ENCODE measurements at places on chromosomes 7 and 10.

DNA sequence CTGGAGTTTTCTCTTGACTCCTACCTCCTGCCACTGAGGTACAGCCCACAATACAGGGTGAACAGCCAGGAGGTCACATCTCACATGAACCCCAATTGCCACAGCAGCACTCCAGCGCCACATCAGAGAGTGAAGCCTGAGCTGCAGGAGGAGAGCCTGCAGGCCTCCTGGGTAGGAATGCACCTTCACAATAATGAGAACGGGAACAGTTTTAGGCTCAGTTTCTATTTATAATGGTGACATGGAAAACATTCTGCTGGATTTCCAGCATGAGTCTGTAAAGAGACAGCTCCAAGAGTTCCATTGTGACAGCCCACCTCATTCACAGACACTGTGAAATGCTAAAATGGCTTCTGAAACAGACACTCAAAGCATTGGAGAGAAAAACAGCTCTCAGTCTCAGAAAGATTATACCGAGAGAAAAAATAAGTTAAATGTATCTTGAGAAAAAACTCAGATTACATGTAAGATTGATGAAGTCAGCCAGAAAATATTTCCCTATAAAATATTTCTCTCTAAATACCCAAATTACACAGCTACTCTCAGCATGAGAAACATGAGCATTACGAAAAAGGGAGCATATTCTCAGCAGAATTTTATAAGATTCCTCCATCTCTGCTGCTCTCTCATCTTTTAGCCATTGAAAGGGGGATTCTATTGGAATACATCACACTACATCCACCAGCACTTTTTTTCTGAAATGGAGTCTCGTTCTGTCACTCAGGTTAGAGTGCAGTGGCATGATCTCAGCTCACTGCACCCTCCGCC, 11.3 kb downstream of the ZNF680 start:
- DNase-seq = no peak

DNA sequence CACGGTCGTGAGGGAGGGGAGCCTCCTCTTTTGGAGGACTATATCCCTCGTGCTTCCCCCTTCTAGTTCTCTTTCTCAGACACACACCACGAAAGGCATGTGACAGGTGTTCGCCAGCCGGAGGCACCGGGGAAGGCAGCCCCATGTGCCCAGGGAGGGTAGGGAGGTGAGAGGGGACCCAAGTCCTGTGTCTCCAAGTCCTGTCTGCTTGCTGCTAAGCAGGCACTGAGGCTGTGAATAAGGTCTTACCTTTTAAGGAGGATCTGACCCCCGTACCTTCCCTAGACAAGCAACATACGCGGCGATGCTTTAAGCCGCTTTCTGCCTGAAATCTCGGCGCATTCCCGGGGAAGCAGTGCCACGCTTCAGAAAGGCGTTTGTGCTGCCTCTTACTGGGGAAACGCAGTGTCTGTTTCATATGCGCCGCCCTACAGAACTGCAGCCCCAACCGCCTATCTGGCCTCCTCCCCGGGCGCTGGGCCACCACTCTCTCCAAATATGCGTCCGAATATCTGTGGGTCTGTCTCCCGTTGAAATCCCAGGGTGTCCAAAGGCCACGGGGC, 770 bp downstream of the PLXNA4 start:
- DNase-seq = no peak

- no peak for DNase-seq
Observed at GRCh38 chr10:32846974-32847373, 111.1 kb downstream of the ITGB1 start.

- DNase-seq = no peak
Observed at GRCh38 chr10:53069013-53069412, 296.4 kb upstream of the MBL2 start.

GRCh38 chr10:34154383-34154900, 660.7 kb downstream of the PARD3 start:
- DNase-seq = no peak

DNA sequence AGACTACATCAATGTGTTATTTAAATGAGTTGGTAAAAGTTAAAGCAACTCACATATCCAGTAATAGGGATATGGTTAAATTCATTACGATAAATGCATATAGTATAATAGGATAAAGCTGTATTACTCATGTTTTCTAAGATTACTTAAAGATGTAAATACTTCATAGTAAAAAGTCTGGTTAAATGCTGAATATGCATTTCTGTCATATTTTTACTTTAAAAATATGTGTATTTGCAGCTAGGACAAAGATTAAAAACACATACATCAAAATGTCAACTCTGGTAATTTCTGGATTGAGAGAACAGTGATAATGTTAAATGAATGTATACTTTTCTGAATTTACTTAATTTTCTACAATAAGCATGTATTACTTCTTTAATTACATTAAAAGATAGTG, 15.1 kb downstream of the PPP1R9A start:
- DNase-seq = no peak

DNA sequence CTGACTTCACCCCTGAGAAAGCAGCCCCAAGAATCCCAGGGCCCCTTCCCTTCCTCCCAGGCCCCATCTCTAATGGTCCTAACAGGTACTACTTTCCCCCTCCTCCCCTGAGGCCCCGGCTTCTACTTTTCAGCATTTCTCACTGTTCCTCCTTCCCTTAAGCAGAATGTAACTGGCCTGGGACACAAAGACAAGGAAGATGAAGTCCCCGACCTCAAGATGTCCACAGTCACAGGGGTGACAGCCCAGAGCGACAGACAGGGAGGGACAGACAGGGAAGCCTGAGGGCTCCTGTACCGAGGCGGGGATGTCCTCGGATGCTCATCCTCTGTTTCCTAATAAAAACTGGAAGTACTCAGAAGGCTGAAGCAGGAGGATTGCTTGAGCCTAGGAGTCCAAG, 11.6 kb downstream of the AOC1 start:
- DNase-seq = no peak

DNA sequence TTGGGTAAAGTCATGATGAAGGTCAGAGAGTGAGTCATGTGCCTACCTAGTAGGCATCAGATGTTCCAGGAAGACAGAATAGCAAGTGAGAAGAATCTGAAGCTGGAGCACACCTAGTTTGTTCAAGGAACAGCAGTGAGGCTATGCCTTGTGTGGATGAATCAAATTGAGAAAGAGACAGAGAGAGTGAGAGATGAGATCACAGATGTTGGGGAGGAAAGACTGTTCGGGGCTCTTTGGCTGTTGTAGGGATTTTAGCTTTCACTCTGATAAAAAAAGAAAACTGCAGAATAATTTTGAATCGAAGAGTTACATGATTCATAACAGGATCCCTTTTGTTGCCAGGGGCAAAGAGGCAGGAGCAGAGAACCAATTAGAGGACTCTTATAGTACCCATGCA, 6.3 kb downstream of the LIPF start:
- DNase-seq = no peak

GRCh38 chr7:134891262-134891695, 95.0 kb upstream of the AGBL3 start:
- no peak for DNase-seq

DNA sequence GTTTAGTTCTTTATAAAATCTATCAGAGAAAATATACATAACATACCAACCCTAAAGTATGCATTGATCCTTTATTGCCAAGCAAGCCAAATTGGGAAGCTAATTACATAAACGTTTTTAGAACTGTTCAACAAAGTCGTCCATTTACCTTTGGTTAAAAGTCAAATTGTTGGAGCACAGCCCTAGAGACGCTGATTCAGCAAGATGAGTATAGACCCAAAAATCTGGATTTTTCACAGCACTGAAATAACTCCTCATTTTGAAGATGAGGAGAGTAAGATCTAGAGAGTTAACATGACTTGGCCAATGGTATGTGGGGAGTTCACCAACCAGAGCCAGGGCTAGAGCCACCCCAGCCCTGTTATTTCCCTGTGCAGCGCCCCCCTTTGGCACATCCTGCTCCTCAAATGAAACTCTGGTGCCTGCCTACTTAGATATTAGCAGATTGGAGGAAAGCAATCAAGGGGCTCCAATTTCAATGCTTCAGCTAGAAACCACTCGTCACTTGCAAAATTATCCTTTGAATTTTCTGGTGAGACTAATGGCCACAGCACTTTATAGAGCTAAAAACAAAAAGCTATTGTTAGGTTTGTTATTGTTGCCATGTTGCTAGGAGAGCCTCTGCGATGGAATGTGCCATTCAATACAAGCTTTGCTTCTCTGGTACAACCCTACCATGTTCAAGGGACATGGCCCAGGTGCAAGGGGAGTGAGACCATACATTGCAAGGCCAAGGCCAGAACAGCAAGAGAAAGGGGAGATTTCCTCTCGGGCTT, 132.6 kb upstream of the ZEB1 start:
- DNase-seq = no peak

- no peak for DNase-seq
Observed at GRCh38 chr7:142431491-142431890, 173.6 kb upstream of the PRSS58 start.

DNA sequence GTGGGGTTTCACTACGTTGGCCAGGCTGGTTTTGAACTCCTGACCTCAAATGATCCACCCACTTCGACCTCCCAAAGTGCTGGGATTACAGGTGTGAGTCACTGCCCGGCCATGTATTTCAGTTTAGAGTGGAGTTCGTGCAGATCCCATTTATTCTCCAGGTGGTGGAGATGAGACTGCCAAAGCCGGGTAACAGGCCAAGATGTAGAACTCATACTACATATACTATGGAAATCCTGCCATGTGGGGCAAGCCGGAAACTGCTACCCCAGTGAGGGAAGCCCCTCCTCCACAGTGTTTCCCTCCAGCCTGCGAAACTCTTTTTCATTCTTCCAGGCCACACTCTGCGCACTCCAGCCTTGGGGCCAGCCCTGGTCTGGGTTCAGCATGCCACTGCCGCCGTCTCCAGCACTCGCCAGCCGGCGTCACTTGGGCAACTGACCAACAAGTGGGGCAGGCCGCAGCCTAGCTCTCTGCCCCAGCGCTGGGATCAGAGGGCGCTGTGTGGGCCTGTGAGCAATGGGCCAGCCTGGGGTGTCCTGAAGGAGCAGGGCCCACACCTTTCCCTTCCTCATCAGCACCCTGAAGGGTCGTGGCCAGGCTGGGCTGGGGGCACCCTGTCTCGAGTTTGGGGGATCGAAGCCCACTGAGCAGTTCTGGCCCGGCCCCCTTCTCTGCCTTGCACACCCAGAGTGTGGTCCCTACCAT, 122.0 kb downstream of the TRRAP start:
- no peak for DNase-seq

GRCh38 chr7:69885431-69885830, 287.2 kb downstream of the AUTS2 start:
- no peak for DNase-seq

DNA sequence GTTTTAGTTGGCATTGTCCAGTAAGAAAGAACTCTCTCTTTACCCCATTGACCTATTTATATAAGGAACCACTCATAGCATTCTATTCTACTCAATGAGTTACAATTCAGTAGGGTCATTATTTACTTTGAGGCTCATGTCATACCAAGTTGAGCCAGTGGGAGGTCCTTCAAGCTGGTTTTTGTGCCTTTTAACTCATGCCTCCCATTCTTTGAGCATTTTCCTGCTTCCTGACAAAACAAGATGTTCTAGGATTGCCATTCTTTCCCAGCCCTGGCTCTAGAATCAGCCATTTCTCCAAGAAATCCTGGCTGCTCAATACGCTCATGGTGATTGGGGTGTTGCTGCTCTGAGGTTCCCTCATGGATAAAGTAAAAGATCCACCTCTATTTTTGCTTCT, 250.1 kb downstream of the ABCA13 start:
- DNase-seq = no peak

DNA sequence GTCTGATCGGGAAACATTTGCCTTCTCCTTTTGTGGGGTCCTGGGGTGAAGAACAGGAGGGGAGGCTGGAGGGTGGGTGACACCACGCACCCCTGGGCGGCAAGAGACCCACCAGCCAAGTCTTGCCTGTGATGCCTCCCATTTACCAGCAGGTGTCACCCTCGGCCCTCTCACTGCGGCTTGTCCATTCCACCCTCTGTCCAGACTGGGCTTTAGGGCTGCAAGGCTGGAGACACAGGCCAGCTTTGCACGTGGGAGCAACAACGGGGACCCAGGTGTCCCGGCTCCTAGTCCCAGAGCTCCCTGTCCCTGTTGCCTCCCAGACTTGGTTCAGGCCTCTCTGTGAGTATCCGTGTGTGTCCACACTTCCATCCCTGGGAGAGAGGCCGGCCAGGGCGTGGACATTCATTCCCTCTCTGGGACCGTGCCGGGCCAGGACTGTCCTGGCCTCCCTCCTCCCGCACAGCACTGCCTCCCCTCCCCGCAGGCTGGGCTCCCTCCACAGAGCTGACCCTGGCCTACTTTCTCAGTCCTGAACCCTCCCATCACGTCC, 36.2 kb upstream of the GTF2IRD1 start:
- DNase-seq = peak; percentile 20

DNA sequence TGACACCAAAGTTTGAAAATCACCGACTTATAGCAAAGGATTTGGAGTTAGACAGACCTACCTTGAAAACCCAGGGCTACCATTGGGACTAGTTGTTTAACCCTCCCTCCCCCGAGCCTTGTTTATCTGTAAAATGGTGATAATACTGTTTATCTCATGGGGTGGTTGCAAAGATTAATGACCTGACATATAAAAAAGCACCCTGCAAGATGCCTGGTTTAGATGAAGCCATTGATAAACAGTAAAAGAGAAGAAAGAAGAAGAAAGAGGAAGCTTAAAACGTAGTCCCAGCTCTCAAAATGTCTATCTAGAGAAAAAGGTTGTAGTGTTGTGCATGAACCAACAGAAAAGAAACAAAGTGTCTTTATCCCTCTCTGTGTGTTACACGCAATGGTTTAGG, 145.7 kb downstream of the FGFR2 start:
- no peak for DNase-seq

- no peak for DNase-seq
Observed at GRCh38 chr7:85191383-85191782, 4.5 kb upstream of the SEMA3D start.

- DNase-seq = no peak
Observed at GRCh38 chr10:34812771-34813170, 2.3 kb downstream of the PARD3 start.

DNA sequence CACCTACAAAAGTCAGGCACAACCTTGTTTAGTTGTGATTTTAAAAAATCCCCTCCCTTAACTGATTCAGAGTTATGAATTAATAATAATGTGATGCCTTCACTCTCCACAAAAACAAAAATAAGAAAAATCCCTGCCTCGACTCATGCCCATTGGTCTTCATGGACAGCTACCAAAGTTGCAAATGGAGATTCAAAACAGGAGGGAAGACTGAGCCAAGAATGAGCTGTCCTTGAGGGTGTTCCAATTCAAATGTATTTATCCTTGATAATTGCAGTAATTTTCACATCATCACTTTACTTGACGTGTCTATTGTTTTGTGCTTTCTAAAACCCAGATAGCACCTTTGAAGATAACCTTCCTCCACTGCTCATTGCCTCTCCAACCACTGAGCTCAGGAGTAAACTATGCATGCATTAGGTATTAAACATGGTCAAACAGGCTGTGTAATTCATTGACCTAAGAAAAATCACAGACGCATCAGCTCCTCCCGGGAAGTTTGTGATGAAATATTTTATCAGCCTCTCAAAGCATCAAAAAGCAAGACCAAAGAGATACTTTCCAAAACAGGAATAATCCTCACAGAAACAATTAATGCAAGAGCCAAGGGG, 712.7 kb upstream of the IGFBP3 start:
- DNase-seq = no peak

DNA sequence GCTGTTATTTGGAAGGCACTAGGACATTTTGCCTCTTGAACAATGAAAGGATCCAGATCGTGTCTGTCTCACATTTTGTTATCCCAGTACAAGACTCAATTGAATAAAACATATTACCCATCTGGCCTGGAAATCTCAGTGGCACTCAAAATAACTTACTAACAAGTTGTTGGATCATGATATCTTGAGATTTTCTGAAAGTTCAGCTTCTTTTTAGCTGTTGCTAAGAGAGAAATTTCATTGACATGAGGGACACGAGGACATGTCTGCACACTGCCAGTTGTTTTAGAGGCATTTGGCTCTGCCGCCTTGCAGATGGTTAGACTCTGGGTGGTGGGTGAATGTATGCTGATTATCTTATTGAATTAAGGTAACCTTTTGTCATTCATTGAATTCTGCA, 41.0 kb downstream of the KAT6B start:
- DNase-seq = no peak

Data from stimulated activated CD8-positive, alpha-beta memory T cell treated with anti-CD3 and anti-CD28 coated beads, Interleukin-15, amount 100 ng/mL, for 1 hour (primary cell).